ENCODE measurements at places on chromosomes 3 and 15.
A peak's percentile ranks its signal among the peaks of the same experiment; 100 is the strongest.

GRCh38 chr3:187765342-187765741, 20.1 kb upstream of the BCL6 start:
- no peak for DNase-seq

- peak; percentile 40 for DNase-seq
Observed at GRCh38 chr3:152258448-152259393, 10.0 kb upstream of the MBNL1 start.

- DNase-seq, result no peak
Observed at GRCh38 chr3:44682182-44682896, 30.1 kb upstream of the ZNF502 start.

DNA sequence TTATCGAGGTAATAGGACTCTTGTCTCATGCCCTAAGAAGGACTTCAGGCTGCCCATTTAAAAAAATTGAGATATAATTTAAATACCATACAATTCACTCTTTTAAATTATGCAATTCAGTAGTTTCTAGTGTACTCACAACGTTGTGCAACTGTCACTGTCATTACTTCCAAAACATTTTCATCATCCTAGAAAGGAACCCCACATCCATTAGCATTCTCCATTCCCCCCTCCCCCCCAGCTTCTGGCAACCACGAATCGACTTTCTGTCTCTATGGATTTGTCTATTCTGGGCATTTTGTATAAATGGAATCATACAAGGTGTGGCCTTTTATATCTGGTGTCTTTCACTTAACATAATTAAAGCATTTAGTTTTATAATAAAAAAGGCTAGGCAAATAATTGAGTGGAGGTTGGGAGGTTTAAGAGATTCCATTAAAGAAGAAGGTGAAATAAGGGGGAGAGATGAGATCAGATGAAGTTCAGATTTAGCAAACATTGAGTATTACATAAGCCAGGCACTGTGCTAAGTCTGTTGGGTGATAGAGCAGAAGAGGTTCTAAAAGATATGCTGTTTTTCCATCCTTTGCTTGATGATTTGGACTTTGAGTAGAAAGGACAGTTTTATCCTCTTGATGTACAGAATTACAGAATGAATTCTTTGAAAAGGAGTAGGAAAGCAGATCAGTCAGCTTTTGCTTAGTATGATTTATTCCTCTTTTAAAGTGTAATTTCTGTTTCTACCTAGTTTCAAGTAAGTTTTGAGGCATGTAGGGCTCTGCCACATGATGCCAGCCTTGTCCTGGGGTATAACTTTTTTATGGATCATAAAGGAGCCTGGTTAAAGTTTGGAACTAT, 36.3 kb downstream of the UBE2E2 start:
- DNase-seq, result no peak

- no peak for DNase-seq
Observed at GRCh38 chr3:170992854-170993253, 33.7 kb downstream of the SLC2A2 start.

DNA sequence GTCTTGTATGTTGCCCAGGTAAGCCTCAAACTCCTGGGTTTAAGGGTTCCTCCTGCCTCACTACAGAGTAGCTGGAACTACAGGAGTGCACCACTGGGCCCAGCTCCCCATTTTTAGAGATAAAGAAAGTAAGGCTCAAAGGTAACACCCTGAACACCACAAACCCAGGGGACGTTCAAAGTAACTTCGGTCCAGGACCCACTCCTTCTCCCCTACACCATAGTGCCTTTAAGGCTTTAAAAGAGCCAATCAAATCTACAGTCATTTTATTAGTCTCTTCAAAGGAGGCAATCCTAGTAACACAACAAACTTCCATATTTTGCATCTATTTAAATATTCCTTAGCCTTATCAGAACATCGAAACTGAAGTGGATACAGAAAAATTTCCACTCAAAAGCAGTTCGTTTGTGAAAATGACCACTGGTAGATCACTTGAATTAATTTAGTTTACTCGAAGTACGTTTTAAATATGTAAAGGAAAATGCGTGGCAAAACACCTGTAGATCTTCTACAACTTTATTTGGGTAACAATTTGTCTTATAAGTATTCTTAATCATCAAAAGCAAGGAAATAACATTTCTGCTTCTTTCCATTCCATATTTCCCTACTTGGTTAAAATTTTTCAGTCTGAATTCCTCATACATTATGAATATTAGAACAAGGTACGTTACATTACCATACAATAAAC, 1.8 kb downstream of the STAG1 start:
- DNase-seq, result no peak

- no peak for DNase-seq
Observed at GRCh38 chr3:120161902-120162301, 67.7 kb upstream of the GSK3B start.

- DNase-seq, result no peak
Observed at GRCh38 chr3:17967111-17967510, 224.7 kb upstream of the TBC1D5 start.

DNA sequence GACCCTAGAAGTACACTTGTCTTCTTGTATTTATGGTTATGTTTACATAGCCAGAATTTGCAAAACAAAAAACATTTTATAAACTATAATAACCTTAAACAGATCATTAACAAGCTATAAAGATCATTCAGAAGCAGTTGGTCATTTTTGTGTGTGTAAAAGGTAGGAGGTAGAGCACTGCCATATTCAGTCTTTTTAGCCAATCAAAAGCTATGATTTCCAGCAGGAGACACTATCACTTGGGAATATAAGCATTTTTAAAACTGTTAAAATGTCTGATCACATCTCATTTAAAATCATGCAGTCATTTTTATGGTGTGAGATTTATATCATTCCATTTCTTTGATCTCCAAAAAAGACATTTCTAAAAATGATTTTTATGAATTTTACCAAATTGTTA, 42.6 kb upstream of the ATP2C1 start:
- no peak for DNase-seq

DNA sequence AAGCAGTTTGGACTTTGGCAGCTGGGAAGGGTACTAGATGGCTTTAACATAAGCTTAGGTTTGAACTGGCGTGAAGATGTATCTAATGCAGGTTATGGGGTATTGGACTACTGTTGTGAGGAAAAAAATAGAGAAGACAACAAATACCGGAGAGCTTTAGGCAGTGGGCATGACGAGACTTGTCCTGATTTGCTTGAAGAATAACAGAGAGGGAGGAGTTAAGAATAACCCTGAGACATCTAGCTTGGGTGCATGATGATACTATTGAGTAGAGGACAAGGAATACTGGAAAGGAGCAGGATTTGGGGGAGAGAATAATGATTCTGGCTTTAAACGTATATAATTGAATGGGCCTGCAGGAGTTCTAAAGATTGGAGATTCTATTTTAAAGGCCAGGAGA, 249.5 kb upstream of the AZI2 start:
- DNase-seq, result no peak

- DNase-seq, result no peak
Observed at GRCh38 chr15:58734859-58735258, 14.6 kb downstream of the ADAM10 start.

GRCh38 chr3:67437090-67437489, 217.3 kb downstream of the SUCLG2 start:
- DNase-seq, result no peak

- no peak for DNase-seq
Observed at GRCh38 chr3:36700537-36701248, 63.7 kb downstream of the DCLK3 start.

DNA sequence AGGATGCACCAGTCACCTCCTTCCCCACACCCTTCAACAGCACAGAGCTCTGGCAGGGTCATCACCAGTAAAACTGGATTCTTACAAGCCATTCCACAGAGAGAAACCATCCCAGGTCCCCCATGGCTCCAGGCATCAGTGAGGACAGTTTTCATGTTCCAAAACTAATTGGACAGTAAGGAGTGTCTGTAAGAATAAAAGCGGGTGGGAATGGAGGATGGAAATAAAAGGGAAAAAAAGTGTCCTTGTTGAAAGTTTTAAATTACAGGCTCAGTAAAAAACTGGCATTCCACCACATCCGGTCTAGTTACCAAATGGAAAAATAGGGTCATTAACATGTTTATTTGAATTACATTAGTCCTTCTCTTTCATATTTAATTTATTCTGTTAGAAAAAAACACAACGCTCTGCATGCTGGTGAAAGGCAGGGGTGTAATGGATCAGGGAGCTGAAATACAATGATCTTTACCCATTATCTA, 117.4 kb downstream of the TIGIT start:
- DNase-seq, result no peak

- DNase-seq, result no peak
Observed at GRCh38 chr15:77181305-77182074, 110.6 kb upstream of the TSPAN3 start.

DNA sequence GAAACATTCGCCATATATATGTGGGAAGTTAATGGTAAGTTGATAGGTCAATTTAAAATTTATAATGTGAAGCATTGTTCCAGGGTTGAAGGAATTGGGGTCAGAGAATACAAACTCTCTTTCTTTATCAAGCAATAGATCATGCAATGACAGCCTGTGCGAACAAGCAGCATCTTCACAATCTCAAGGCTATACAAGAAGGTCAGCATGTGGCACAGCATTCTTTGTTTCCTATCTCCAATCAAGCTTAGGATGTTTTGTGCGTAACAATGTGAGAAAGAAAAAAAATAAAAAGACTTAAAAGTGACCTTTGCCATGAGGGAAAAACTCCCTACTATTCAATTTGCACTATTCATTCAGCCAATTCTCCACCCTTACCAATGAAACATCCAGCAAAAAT, 288.1 kb upstream of the NECTIN3 start:
- no peak for DNase-seq

DNA sequence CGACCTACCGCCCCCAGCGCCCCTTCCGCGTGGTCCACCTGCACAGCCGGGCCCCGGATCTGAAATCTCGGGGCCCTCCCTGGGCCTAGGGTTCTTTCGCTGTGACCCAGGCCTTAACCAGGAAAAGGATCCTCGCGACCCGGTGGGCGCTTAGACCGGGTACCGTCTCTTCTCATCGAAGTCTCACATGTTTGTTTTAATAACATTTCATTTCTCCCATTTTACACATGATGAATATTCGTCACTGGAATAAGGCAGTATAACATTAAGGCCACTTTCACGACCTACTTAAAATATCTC, 277 bp upstream of the DALRD3 start:
- no peak for DNase-seq

- no peak for DNase-seq
Observed at GRCh38 chr3:54874816-54875556, 52.9 kb downstream of the LRTM1 start.

DNA sequence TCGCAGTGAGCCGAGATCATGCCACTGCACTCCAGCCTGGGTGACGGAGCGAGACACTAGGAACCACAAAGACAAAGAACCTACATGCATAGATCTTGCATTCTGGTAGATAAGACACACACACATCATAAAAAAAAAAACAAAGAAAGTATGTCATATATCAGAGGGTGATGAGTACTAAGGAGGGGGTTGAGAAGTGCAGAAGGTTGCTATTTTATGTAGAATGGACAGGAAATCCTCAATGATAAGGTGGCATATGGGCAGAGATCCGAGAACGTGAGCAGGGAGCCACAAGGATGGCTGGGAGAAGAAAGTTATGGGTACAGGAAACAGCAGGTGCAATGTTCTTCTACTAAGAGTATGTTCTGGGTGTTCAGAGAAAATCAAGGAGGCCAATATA, 118.8 kb downstream of the MEX3B start:
- DNase-seq, result no peak

- no peak for DNase-seq
Observed at GRCh38 chr3:192921793-192922192, 4.1 kb upstream of the MB21D2 start.

DNA sequence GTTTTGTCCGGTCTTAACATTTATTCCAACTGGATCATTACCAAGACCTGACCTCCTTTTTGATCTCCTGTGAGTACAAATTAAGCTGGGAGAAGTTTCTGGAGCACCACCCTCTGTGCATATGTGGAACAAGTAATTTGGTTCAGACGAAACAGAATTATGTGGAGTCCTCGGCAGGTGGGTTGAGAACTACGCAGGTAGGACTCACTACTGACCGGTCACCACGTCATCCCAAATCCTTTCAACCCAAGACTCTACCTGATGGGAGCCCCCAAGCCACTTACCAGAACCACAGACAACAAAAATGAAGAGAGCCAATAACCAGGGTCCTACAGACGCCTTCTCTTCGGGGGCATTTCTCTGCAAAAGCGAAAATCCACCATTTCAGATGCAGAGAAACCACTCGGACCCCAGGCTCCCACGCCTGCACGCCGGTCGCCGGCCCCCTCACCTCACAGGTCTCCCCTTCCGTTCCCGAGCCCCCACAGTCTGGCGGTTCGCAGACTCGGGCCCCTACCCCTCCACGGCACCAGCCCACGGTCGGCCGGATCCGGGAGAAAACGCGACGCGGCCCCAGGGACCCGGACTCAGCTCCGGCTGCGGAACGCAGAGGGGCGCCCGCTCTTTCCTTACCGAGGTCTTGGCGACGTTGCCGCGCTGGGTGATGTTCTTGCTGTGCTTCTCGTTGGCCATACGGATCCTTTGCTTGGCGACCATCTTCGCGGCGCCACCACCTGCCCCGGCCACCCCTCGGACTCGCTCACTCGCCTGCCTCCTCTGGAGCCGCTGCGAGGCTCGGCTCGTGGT, 674 bp downstream of the SERP1 start:
- peak; percentile 12 for DNase-seq

DNA sequence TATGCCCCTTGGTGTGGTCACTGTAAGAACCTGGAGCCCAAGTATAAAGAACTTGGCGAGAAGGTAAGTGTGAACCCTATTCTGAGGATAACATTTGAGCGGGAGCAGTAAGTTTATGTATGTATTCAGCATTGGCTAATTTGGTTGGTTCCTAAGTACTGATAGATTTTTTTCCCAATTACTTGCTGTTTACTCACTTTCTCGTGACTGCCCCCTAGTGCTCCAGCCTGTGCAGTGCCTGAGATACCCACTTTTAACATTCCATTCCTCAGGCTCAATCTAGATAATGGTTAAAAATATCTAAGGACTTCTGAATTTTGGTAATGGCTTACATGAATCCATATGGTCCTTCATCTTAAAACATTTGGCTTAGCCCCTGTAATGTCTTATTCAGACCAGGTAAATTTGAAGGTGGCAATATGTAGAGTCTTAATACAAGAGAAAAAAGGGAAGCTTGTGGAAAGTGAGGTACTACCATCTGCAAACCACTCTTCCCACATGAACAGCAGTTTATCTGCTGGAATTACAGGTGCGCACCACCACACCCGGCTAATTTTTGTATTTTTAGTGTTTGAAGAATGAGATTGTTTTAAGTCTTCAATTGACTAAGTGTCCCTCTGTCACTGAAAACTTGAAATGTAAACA, 7.1 kb downstream of the ELL3 start:
- DNase-seq, result no peak

DNA sequence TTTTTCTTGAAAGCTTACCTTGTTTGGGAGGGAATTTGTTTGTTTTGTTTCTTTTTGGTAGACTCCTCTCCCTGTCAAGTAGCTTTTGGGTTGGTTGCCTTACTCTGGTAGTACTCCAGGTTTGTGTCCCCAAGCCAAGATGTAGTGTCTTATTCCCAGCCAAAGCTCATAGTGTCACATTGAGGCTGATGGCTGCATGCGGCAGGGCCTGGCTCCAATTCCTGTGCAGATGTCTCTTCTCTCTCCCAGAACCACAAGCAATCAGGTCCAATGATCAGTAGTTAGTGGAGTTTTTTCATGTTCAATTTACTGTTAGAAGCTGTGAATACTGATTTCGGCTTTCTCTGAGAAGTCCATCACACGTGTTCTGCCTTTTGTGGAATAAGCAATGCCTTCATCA, 221.1 kb upstream of the THBS1 start:
- DNase-seq, result no peak

- DNase-seq, result no peak
Observed at GRCh38 chr3:126959921-126960603, 22.9 kb upstream of the PLXNA1 start.

Data from stimulated activated CD4-positive, alpha-beta T cell treated with anti-CD3 and anti-CD28 coated beads, Interleukin-15, amount 100 ng/mL, for 1 hour (primary cell).